ENCODE measurements at places on chromosomes 1 and 21. TPM values are rescaled to one million over a fixed set of nuclear protein-coding genes. Genes with fewer than 3 reads are reported as not detected.
A peak's percentile ranks its signal among the peaks of the same experiment; 100 is the strongest.

DNA sequence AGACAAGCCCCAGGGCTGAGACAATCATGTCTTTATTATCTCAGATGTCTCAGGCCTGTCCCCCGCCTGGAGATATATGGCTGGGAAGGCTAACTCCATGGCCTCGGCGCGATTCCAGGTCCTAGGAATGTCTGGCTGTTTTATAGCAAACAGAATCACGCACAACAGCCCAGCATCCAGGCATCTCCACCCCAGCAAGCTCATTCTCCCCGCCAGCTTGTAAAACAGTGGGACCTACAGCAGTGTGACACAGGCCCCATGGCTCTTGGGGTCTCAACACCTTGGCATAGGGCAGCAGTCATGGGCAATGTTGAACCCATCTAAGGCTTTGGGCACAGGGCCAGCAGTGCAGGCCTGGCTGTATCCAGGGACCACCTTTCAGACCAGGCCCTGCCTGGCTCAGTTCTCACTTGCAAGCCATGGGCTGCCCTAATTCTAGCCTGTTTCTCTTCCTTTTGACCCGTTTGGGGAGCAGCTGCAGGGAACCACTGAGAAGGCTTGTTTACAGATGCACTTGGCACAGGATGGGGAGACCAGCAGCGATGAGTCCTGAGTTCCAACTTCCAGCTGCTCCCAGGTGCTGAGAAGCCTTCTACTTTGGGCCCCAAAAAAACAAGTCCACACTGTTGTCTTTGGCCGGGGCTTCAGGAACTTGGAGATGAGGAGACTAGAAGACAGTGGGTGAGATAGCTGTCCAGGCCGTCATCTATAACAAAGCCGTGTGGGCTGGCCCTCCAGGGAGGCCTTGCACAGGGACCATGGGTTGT, 34.4 kb downstream of the WNT4 start:
- no peak for DNase-seq

TMOD4 gene
- total RNA-seq = 2.8 TPM

GRCh38 chr21:27771938-27772483, 805.1 kb upstream of the ADAMTS5 start:
- DNase-seq = peak; percentile 5

PARP1 gene
- 263 TPM for total RNA-seq

C4BPA gene
- total RNA-seq = not detected

FLG2 gene
- total RNA-seq = not detected

ZNHIT6 gene
- total RNA-seq = 31.5 TPM

LIPI gene
- 123 TPM for total RNA-seq

LAMTOR5 gene
- total RNA-seq = 138 TPM

ABCA4 gene
- 0.44 TPM for total RNA-seq

DNA sequence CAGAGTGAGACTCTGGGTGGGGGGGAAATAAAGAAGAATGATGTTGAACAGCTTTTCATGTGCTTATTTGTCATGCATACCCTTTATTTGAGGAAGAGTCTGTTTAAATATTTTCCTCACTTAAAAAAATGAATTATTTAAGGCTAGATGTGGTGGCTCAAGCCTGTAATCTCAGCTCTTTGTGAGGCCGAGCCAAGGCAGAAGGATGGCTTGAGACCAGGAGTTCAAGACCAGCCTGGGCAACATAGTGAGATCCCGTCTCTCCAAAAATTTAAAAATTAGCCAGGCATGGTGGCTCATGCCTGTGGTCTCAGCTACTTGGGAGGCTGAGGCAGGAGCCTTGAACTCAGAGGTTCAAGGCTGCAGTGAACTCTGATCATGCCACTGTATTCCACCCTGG, 25.4 kb downstream of the SLC30A1 start:
- no peak for DNase-seq

DNA sequence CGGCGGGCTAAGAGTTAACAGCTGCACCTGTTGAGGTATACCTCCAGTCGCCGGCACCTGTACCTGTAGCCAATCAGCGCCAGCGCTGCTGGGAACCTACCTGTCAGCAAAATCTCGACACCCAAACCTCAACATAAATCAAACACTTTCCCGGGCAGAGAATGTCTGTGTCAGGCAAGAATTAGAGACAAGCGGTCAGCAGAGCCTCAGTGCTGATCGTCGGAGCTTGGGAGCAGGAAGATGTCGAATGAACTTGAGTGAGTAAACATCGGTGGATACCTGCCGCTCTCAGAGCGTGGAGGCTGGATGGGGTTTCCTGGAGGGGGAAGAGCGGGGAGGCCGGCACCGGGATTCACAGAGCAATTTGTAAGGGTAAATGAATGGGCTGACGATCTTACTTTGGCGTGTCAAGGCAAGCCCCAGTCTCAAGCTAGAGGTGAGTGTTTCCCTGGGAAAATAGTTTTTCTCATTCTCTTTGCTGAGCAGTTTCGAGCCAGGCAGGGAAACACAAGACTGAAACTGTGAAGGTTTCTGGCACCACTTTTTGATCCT, at the start of gene GRHL3:
TSS of gene GRHL3 (plus strand) at position 46 of the 552 bp plus-strand sequence. CDS start at position 241, 195 bp downstream.
- no peak for DNase-seq

TCHH gene
- total RNA-seq = 0.24 TPM

- DNase-seq = no peak
Observed at GRCh38 chr1:4118746-4119515, 218.9 kb upstream of the C1orf174 start.

GRCh38 chr1:199102239-199102638, 463.4 kb downstream of the PTPRC start:
- no peak for DNase-seq

Data from A673 (cell line).